ENCODE measurements at places on chromosomes 3 and 15.

GRCh38 chr3:182399978-182400737 lies 393.1 kb upstream of the ATP11B start:
- no peak for DNase-seq

GRCh38 chr3:32952369-32953077 lies 1.1 kb downstream of the CCR4 start:
- DNase-seq = no peak

GRCh38 chr3:107651782-107652181 lies 129.0 kb downstream of the BBX start:
- DNase-seq = no peak

DNA sequence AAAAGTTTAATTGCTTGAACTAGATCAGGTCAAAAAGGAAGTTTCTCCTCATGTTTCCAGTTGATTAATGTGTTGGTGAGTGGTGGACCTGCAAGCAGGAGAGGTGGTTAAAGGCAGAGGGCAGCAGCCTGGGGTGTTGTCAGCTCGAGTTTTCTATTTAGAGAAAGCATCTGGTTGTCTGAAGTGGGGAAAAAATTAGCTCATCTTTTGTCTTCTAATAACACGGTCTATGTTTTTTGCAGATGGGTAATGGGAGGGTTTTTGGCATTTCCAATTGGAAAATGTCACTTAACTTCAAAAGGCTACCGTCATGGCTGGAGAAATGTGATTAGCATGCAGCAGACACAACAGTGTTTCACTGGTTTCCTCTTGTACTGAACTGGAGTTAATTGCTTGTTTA lies 122.6 kb downstream of the ITPR1 start:
- DNase-seq = no peak

DNA sequence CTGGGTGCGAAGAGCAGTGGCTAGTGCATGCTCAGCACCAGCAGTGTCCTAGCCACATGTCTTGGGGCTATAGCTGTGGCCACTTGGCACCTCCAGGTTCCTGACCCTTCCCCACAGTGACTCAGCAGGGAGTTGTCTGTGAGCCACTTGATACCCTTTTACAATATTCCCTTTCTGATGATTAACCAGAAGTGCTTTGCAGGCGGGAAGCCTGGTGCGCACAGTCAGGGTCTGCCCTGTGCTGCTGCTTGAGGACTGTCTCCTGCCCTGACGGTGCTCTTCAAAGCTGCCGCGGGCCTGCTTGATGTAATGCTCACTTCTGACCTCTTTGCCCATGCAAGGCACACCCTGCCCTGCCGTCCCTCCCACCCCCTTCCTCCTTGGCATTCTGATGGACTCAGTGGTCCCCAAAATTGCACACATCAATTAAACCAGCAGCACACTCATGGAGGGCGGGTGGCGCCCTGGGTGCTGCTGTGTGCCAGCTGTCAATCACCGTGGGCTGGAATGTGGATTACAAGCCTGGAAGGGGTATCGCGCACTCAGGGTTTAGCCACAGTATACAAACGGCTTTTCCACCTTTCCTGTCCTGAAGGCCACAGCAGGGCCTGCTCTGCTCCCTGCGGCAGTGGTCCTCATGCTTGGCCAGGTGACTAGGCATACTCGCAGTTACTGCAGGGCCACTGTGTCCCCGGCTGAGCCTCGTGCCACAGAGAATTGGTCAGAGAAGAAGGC lies 40.9 kb upstream of the PCSK6 start:
- no peak for DNase-seq

GRCh38 chr3:193803288-193803687 lies 210.3 kb downstream of the OPA1 start:
- DNase-seq = peak; percentile 66

GRCh38 chr15:64455961-64456371 lies 4.4 kb upstream of the ZNF609 start:
- DNase-seq = no peak

- no peak for DNase-seq
Measured at GRCh38 chr3:180383332-180384020, 218.5 kb upstream of the TTC14 start.

- no peak for DNase-seq
Measured at GRCh38 chr3:185552358-185552877, at the start of gene LIPH. Gene LIPH (minus strand): TSS chr3:185552588. CDS start chr3:185552471, 117 bp downstream.

DNA sequence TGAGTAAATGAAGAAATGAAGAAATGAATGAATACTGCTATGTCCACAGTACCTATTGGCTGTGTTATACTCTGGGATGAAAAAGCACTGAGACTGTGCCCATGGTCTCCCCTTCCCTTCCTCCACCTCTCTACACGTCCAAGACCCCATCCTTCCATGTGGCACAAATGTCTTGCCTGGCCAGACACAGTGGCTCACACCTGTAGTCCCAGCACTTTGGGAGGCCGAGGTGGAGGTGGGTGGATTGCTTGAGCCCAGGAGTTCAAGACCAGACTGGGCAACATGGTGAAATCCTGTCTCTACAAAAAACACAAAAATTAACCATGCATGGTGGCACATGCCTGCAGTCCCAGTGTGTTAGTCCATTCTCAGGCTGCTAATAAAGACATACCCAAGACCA lies 200.1 kb downstream of the FAM43A start:
- DNase-seq = no peak

GRCh38 chr3:172076212-172076611 lies 36.8 kb downstream of the FNDC3B start:
- no peak for DNase-seq

DNA sequence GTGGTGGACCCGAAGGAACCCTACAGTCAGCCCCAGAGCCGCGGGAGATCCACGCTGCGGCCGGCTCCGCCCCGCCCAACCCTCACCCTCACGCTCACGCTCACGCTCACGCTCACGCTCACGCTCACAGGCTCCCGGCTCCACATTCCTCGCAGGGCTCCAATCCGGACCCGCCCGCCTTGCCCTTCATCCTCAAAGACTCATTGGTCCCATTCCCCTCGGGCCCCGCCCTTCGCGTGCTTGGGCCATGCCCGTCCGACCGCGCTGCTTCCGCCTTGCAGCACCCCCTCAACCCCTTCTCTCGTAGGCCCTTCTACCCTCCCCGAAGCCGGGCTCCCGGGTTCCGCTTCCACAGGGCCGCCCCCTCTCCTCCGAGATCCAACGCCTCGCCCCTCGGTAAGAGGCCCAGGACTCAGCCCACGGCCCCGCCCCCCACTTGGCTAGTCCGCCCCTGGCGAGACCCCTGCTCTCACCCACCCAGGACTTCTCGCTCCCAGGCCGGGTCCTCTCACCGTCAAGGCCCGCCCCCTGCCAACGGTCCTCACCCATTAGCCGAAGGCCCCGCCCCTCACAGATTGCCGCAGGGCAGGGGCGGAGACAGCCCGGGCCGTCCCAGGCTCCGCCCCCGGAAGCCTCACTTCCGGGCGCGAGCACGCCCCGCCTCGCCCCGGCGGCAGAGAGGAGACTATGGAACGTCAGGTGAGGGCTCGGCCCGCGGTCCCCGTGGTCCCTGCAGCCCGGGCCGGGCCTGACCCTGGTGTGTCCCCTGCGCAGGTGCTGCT lies at the start of gene APEH:
TSS of gene APEH (plus strand) at position 637 of the 782 bp plus-strand sequence. CDS start at position 688, 51 bp downstream.
- no peak for DNase-seq

GRCh38 chr3:178754852-178755510 lies 218.7 kb downstream of the KCNMB2 start:
- DNase-seq = peak; percentile 44

GRCh38 chr3:87507753-87508152 lies 231.4 kb upstream of the POU1F1 start:
- no peak for DNase-seq

DNA sequence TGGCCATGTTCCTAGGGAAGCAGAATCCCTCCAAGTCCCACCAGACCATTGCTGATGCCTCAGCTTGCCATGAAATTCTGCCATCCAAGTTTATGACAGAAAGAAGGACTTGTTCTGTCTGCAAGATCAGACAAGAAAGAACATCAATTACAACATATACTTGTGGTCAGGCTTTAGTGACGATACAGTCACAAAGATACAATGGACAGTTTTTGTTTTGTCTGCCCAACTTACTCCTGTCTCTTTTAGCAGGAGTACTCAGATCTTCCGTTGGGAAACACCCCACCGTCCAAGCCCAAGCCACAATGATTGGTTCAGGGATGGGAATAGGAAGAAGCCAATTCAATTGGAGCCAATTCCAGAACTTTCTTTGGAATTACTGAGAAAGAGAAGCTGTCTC lies 15.7 kb downstream of the KLHL6 start:
- no peak for DNase-seq

DNA sequence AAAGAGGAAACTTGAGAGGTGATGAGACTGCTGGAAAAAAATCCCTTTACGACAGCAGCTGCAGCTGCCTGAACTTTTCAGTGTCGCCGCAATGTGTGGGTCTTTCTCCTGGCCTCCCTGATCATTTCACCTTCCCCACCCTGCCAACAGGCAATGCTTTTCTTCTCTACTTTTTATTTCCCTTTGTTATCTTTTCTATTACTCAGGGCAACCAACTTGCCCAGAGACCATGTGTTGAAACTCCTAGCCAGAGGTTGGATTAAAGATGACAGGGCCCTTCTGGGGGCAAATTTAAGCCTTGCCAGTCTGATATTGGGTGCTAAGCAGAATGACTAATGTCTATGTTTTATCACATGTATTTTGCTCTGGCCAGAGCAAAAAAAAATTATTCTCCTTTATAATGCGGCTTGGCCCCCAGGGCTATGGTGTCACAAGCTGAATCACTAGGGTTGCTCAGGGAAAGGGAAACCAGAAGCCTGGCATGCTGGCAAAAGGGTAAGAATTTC lies 51.5 kb upstream of the CFAP20DC start:
- no peak for DNase-seq

GRCh38 chr3:57855943-57856342 lies 99.8 kb downstream of the SLMAP start:
- no peak for DNase-seq

DNA sequence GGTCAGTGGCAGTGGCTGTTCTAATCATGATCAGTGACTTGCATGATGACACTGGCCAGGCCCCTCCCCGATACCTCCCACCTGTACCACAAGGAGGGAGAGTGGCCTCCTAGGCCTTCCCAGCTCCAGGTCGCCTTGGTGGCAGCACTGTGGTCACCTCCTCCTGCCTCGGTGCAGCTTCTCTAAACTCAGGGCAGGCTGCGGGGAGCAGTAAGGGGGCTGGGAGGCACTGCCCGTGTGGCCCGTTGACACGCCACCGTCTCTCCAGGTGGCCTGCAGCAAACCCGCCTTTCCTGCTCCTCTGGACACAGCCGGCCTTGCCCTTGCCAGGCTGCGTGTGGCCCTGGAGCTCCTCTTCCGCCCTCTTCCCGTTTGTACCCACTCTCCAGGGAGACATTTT lies 184.1 kb downstream of the XXYLT1 start:
- no peak for DNase-seq

- DNase-seq = no peak
Measured at GRCh38 chr3:157871838-157872460, 234.3 kb downstream of the SHOX2 start.

GRCh38 chr15:28101201-28101600 lies 2.1 kb upstream of the OCA2 start:
- no peak for DNase-seq

DNA sequence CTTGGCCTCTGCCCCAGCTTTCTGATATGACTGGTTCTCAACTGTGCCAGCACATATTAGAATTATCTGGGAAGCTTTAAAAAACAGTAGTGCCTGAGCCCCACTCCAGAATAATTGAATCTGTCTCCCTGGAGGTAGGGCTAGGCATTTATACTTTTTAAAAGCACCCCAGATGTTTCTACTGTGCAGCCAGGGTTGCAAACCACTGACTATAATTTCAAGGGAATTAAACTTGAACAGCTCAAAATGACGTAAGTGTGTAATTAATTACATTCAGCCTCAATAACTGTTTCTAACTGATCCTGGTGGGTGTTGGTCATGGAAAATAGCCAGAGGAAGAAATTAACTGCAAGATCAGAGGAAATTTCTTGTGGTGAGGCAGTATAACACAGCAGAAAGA lies 4.4 kb upstream of the IRAK2 start:
- DNase-seq = no peak

DNA sequence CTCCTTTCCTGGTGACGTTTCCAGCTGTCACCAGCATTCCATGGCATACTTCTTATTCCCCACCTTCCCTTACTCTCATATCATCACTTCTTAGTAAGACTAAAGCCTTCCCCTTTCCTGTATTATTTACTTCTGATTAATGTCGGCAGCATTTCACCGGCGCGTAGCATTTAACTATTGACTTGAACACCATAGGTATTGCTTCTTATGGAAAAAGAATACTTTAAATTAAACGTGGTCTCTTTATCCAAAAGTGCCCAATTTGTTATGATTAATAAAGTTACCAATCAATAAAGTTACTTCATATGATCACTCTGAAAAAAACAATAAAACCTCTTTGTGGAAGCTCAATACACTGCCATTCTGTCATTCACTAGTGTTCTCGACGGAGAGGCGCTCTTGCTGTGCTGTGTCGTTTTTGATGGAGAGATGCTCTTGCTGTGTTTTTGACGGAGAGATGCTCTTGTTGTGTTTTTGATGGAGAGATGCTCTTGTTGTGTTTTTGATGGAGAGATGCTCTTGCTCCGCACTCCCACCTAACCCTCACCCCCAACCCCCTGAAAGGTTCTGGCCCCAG lies 165.0 kb downstream of the XXYLT1 start:
- DNase-seq = no peak

GRCh38 chr15:51155891-51156290 lies 61.2 kb upstream of the TNFAIP8L3 start:
- no peak for DNase-seq

- DNase-seq = no peak
Measured at GRCh38 chr15:69713726-69714559, 261.3 kb downstream of the RPLP1 start.

GRCh38 chr3:168974617-168975403 lies 688.7 kb downstream of the MECOM start:
- peak; percentile 80 for DNase-seq

DNA sequence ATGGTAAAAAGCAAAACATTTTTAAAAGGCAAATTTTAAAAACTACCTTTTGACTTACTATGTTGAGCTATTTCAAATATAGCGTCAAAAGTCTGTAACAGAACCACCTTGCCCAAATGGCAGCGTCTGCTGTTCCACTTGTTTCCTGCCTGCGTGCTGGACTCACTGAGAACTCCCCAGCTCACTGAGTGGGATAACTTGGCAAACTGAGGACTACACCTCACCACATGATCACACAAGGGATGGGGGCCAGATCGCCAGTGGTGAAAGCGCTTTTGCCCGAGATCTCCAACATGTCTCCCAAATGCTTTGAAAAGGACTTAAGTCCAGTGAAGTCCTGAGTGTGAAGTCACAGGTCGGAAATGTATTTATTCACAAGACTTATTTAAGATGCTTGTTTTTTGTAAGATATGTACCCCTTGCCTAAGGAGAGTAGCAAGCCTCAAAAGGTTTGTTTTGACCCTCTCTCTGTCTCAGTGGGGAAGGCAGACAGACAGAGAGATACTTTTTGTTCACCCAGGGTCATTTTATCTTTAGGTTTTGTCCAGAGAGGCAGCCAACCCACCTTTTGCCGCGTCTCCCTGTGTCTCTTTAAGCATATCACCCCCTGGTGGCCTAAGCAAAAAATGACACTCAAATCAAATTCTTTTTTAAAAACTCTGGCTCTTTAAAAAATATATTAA lies 192.6 kb downstream of the PDZRN3 start:
- peak; percentile 19 for DNase-seq

- peak; percentile 71 for DNase-seq
Measured at GRCh38 chr15:78944669-78945407, at the start of gene CTSH. Gene CTSH (minus strand): TSS chr15:78945046. CDS start chr15:78944981, 65 bp downstream.
